Activated CD4-positive, alpha-beta T cell treated with anti-CD3 and anti-CD28 coated beads for 36 hours (primary cell): ENCODE measurements at places on chromosomes 3 and 15. TPM values are rescaled to one million over a fixed set of nuclear protein-coding genes. Genes with fewer than 3 reads are reported as not detected.

- H3K27me3 ChIP-seq = peaks cover 2% of the 10 kb centered on the region
- H3K27ac ChIP-seq = no peak overlapping the region
- no peak for DNase-seq
- H3K36me3 ChIP-seq = peaks cover 3% of the 10 kb centered on the region
- H3K4me1 ChIP-seq = no peaks in the 10 kb centered on the region
Observed at GRCh38 chr15:81914333-81914732, 131.5 kb downstream of the MEX3B start.

Gene SLC12A8
- 0.39 TPM for total RNA-seq

- no peak overlapping the region for H3K27ac ChIP-seq
- no peaks in the 10 kb centered on the region for H3K27me3 ChIP-seq
- no peaks in the 10 kb centered on the region for H3K36me3 ChIP-seq
- peaks cover 4% of the 10 kb centered on the region for H3K4me1 ChIP-seq
- H3K4me3 ChIP-seq = no peak overlapping the region
- DNase-seq = no peak
Observed at GRCh38 chr3:57130571-57131209, 34.5 kb downstream of the IL17RD start.

Gene GHSR
- total RNA-seq = not detected

Gene GOLGA8B
- 49.4 TPM for total RNA-seq

- H3K36me3 ChIP-seq = peaks cover 54% of the 10 kb centered on the region
- DNase-seq = peak; percentile 9
- peak overlapping the region; percentile 74 for H3K27ac ChIP-seq
- peaks cover 35% of the 10 kb centered on the region for H3K4me1 ChIP-seq
Observed at GRCh38 chr3:33831053-33831452, 32.6 kb downstream of the PDCD6IP start.

DNA sequence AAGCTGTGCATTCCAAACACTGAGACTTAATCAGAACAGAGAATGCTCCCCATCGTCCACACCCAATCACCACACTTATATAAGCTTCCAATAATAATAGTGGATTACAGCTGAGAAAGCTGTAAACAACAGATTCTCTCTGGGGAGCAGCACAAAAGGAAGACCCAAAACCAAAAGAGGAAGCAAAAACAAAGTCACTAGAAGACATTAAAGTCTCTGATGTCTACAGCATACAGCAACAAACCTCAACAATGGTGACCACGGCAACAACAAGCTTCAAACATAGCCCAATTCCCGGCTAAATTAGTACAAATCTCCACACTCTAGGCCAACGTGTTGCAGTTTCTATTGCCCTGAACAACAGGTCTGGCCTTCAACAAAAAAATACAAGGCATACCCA lies 37.7 kb downstream of the ZDHHC23 start:
- peaks cover 2% of the 10 kb centered on the region for H3K4me1 ChIP-seq
- no peak overlapping the region for H3K27ac ChIP-seq
- peaks cover 11% of the 10 kb centered on the region for H3K36me3 ChIP-seq
- H3K27me3 ChIP-seq = no peaks in the 10 kb centered on the region
- H3K4me3 ChIP-seq = no peak overlapping the region

Gene PRSS50
- not detected for total RNA-seq

Gene GPR62
- not detected for total RNA-seq

GRCh38 chr3:125418306-125418705 lies 43.2 kb upstream of the ZNF148 start:
- H3K27me3 ChIP-seq = no peaks in the 10 kb centered on the region
- DNase-seq = no peak
- H3K27ac ChIP-seq = no peak overlapping the region
- H3K4me3 ChIP-seq = no peak overlapping the region
- H3K4me1 ChIP-seq = no peaks in the 10 kb centered on the region

Gene TICRR
- total RNA-seq = 28.9 TPM

GRCh38 chr15:101167753-101168462 lies 83.9 kb downstream of the CHSY1 start:
- H3K4me3 ChIP-seq = peak overlapping the region; percentile 32
- peaks cover 6% of the 10 kb centered on the region for H3K36me3 ChIP-seq
- H3K27ac ChIP-seq = peak overlapping the region; percentile 82
- peaks cover 22% of the 10 kb centered on the region for H3K4me1 ChIP-seq
- DNase-seq = peak; percentile 86

DNA sequence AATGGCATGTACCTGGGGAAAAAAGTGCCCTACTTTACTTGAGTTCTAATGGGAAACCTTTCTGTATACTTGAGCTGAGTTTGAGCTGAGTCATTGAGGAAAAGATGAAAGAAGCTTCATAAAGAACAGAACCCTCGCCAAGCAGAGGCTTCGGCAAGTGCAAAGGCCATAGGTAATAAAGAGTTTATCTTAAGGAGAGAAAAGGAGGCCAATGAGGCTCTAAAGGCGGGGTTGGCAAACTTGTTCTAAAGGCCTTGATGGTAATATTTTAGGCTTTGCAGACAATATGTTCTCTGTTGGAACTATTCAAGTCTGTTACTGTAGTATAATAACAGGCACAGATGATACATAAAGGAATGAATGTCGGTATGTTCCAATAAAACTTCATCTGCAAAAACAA lies 17.6 kb upstream of the TRAT1 start:
- H3K4me3 ChIP-seq = no peak overlapping the region
- peaks cover 2% of the 10 kb centered on the region for H3K36me3 ChIP-seq
- DNase-seq = no peak
- H3K27me3 ChIP-seq = no peaks in the 10 kb centered on the region
- H3K4me1 ChIP-seq = peaks cover 24% of the 10 kb centered on the region
